Neuronal stem cell (in vitro differentiated cells): ENCODE measurements at places on chromosomes 2 and 18.

DNA sequence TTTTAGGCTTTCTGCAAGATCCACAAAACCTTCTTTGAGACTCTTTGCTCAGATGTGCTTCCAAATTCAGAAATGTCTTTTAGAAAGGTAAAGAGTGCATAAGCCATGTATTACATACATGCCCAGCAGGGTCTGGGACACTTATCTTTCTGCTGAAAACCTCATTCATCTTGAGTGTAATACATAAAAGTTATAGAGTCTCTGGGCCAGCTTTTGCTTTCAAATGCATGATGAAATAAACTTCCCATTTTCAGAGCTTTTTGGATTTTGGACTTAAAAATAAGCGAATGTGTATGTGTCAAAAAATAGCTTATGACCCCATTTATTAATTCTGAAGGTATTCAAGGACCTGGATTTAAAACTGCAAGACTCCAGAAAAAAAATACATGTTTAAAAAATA, 8.0 kb downstream of the CYRIA start:
- DNase-seq, result no peak

DNA sequence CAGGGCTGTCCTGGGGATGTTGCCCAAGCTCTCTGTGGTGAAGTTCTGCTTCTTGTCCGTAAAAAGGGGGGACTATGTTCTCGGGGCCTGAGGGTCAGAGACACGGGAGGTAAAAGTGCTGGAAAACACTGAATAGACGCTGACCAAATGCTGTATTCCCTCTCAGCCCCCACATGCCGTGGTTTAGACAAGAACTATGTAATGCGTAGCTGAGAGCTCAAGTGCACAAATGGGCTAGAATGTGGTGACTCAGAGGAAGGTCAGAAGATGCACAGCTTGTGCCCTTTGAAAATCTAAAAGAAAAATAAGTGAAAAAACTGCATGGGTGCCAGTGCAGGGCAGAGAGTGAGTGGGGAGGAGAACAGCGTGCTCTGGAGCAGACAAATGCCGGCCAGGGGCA, 80.3 kb upstream of the MAP4K4 start:
- no peak for DNase-seq

- no peak for DNase-seq
Measured at GRCh38 chr2:100068395-100068794, 74.0 kb downstream of the AFF3 start.

- DNase-seq, result no peak
Measured at GRCh38 chr2:51581636-51582267, 549.8 kb upstream of the NRXN1 start.

- DNase-seq, result no peak
Measured at GRCh38 chr18:44678725-44679055, 2.0 kb upstream of the SETBP1 start.

DNA sequence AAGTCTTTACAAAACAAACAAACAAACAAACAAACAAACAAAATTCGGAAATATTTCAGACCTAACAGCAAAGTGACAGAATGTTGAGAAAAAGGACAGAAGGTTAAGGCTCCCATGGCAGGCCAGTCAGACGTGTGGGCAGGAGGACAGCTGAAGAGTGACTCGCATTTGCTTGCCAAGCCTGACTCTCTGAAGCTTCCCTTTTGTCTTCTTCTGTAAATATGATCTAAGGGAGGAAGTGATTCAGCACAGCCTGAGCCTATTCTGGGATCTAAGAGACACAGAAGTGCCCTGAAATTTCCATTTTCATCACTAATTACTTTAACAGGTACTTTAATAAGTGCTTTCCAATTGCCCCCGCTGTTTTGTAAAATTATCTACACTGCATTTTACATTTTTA, 134.0 kb upstream of the LYPD1 start:
- no peak for DNase-seq

DNA sequence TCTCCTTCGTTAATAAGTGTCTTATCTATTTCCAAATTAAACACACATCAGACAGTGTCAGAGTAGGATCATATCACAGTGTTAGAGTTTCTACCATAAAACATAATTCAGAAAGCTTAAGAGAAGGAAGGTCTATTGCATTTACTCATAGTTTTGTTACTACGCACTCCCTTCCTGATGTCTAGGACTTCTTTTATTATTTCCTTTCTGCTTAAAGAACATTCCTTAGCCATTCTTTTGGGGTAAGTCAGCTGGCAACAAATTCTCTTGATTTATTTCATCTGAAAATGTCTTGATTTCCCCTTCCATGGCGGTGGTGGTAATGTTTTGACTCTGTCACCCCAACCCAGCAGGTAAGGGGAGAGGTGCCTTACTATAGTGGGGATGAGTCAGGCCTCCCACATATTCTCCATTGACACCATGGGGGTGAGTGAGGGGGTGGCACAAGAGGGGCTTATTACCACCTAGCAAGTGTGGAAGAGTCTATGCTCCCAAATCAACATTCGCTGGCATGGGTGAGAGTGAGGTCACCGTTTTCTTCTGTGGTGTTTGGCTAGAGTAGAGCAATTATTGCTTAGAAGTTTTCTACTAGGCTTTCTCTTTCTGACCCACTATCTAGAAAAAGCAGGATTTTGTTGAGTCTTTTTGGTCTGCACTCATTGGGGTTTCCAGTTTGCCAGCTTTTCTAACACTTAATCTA, 29.9 kb downstream of the ABCB11 start:
- no peak for DNase-seq

DNA sequence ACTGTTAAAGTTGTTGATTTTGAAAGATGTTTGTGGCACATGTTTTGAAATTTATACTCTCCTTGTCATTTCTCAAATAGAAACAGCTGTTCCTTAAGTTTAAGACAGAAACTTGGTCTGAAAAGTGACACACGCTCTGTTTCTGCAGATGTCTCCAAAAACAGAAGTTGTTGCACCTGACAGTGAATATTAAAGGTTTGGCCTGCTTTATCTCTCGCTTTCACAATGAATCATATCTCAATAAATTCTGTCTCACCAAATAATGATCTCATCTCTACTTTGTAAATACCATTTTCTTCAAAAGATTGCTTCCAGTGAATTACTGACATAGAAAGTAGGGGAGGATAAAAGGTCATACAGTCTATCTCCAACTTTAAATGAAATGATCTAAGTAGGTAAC, 294.9 kb upstream of the SYT4 start:
- DNase-seq, result no peak

DNA sequence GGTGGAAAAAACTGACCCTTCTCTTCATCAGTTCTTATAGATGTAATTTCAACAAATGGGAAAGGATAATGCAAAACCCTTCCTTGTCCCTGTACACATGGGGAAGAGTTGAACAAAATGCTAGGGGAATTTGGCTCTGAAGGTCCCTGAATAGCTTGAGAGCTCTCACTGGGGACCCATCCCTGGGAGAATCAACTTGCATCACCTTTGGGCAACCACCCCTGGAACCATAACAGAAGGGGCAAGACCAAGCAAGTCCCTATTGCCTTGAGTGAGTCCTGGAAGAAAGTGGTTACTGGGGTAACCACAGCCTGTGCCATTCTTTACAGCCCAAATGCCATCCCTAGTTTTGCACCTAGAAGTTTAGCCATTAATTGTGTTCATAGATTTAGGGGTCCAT, 52.2 kb upstream of the B3GNT2 start:
- DNase-seq, result no peak

DNA sequence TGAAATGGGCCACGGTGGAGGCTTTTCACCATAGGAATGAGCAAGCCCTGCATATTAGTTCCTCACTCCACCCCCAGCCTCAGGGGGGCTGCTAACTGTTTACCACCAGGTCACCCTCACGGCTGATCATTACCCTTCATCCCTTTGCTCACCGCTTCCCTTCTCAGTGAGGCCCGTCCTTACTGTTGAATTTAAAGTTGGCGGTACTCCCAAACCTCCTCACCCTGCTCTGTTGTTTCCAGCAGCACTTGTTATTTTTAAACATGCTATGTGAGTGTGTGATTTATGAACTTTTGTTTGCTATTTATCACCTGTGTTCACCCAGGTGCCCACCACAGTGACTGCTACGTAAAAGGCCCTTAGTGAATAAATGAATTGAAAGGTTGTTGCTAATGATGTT, 243.6 kb downstream of the ZNF407 start:
- no peak for DNase-seq

DNA sequence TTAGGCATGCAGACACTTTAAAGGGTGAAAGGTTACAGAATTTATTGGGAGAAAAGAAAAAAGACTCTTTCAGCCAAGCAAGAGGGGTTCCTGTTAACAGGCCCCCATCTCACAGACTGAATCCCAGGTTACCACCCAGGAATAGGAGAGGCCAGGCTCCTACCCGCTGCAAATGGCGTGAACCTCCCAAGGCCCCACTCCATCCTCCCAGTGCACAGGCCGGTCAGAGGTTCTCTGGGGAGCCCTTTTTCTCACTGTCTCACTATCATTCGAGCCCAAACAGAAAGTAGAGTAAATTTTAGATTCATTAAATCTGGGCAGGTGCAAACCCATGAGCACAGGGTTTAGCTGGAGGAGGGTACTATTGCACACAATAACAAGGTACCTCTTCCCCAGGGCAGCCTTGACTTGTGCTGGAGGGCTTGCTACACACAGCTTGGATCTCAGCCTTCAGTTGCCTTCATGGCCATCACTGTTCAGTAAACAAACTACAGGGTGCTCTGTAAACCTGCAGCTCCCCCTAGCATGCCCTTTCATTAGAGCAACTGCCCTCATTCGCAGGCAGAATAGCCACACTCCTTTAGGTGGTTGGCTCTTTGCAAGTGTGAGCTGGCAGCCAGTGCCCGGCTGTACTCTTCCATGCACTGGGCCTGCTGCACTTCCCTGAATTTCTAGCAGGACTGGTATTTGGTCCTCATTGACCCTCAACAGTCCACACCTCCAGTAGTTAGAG, 7.3 kb upstream of the PLEK start:
- DNase-seq, result peak; percentile 20

- DNase-seq, result no peak
Measured at GRCh38 chr2:223084873-223085272, 32.9 kb downstream of the KCNE4 start.

DNA sequence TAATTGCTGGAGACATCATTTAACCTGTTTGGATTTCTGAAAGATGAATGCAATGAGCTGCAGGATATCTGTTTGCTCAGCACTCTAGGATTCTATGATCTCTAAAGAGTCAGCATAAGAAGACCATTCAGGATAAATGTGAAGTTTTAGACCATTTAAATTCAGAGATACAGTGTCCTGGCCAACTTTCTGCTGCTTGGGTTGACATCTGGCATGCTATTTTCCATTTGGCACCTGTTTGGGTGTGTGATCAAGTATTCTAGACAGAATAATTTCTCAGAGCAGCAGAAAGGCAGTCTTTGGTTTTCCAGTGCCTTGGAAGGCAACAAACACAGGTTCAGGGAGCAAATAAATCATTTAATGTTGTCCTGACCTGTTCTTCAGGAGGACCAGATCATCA, 144.8 kb upstream of the NDUFV2 start:
- DNase-seq, result no peak

- no peak for DNase-seq
Measured at GRCh38 chr2:126616606-126617069, 39.3 kb upstream of the GYPC start.

- DNase-seq, result no peak
Measured at GRCh38 chr2:238843476-238843875, 4.4 kb upstream of the TWIST2 start.

DNA sequence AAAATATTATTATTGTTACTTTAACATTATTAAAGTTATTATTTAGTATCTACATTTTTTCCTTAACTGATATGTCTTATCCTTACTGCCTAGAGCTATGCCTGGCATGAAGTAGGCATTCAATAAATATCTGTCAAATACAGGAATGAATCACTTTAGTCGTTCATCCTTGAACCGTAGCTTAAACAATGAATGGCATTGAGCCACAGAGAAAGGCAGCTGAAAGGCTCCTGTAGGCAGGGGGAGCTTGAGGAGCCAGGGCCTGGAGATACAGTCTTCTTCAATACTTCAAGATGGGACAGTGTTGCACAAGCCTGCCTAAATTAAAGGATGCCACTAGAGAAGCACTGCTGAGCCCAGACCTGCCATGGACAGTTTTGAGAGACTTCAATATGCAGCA, 22.5 kb downstream of the CYRIA start:
- DNase-seq, result no peak

DNA sequence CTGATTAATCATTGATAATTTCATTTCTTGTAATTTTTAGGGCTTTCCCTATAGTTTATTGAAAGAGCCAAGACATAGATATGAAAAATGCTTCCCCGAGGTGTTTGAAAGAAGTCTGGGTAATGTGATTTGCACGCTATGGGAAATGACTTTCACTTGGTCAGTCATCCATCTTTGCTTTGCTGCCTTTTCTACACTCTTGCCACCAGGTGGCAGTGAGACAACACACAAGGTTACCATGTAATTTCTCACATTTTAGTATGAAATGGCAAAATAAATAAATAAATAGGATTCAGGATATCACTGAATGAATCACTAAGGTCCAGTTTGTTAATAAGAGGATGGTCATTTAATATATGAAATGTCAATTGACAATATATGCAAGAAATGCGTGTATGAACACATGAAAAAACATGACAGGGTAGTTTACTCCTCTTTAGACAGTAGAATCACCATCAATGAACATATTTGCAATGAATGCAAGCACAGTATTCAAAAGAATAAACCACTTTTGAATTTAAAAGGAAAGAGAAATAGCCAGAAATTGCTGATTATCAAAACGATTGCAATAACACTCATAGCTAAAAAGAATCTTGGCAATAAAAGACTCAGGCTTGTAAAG, 52.2 kb upstream of the KCNH7 start:
- DNase-seq, result peak; percentile 48

DNA sequence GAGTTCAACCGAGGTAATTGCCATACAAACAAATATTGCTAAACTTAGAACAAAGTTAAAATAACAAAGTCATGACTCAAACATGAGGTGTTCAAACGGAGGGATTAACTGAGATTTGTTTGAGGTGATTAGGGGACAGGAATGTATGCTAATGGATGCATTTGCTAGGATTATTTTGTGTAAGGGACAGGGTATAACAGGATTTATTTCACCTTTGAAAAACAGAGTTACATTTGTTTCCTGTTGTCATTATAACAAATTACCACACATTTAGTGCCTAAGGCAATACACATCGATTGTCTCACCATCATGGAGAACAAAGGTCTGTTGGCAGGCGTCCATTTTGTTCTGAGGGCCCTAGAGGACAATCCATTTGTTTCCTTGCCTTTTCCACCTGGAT, 304.3 kb upstream of the CNTNAP5 start:
- DNase-seq, result no peak

DNA sequence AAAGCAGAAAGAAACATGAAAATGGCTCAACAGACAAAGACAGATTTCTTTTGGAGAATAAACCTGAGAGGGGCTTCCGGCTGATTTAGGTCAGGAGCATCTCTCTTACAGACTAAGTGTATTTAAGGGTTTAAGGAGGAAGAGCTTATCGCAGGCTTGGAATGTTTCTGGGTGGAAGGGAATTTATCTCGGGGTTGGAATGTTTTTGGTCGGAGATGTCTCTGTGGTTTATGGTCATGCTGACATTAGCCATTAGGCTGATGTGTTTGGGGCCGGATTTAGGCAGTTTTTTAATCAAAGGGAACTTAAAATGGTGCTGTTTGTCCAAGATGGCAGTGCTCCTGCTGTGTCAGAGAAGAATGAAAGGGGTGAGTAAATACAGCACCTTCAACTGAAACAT, 14.4 kb upstream of the PSMA8 start:
- DNase-seq, result no peak

- no peak for DNase-seq
Measured at GRCh38 chr2:143786026-143786765, 657.0 kb downstream of the ARHGAP15 start.
